Dermis blood vessel endothelial cell (primary cell): ENCODE measurements at places on chromosomes 3 and 15. TPM values are rescaled to one million over a fixed set of nuclear protein-coding genes. Genes with fewer than 3 reads are reported as not detected.

Gene LMAN1L
- total RNA-seq = not detected in 2 replicates

Gene APOD
- total RNA-seq = 16.2 and 27.1 TPM in 2 replicates

Gene REC114
- not detected in 2 replicates for total RNA-seq

Gene OR5K2
- not detected in 2 replicates for total RNA-seq

Gene ELL3
- total RNA-seq = 2.9 and 5.4 TPM in 2 replicates

Gene PAQR5
- under 0.01 TPM in 1 of 2 replicates, not detected in the other for total RNA-seq

Gene CPN2
- not detected in 2 replicates for total RNA-seq

Gene MORC1
- total RNA-seq = not detected in 2 replicates

Gene MTHFS
- 8.7 and 13.1 TPM in 2 replicates for total RNA-seq

Gene SSUH2
- total RNA-seq = not detected in 2 replicates

DNA sequence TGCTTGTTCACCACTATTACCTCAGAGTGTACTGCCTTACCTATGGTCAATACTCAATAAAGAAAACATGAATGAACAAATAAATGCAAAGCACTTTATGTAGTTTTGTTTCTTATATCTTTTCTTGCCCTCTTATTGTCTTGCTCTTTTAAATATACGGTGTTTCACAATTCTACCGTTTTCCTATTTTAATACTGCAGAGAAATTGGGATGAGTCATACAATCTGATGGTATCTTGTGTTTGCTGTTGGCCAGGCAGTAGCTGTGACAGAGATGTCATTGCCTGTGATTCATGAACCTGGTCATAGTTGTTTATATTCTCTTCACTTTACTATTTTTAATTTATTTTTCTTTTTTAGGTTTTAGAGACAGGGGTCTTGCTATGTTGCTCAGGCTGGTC, 48.3 kb downstream of the SERP1 start:
- DNase-seq = peak; percentile 39

- peak; percentile 98 for DNase-seq
Measured at GRCh38 chr3:159763011-159763601, 225.5 kb upstream of the IL12A start.

DNA sequence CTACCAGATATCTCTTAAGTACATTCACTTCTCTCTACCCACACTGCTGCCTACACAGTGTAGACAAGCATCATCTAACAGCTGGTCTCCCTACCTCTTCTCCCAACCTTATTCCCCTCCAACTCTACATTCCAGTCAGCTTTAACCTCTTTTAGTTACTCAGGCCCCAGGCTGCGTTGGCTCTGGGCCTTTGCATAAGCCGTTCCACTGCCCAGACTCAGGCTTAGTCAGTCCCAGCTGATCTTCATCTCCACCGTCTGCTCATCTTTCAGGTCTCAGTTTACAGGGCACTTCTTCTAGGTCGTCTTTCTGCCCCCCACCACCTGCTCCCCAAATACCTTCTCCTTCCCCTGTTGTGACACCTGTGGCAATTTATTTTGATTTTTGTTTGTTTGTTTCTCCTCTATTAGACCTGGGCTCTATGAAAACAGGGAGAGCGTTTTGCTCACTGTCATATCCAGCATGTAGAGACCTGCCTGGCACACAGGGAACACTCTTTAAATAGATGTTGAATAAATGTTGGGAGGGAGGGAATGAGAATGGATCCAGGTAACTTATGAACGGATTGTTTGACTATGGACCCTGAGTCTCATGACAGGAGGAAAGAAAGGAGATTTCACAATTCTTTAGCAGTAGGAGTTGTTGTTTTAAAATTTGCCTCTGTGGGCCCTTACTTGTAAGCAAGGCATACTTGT, 11.1 kb downstream of the SLC27A2 start:
- no peak for DNase-seq

GRCh38 chr15:48984811-48985352, 21.2 kb upstream of the SHC4 start:
- DNase-seq = no peak

GRCh38 chr15:88048237-88048636, 208.3 kb downstream of the NTRK3 start:
- no peak for DNase-seq

GRCh38 chr15:54789376-54789775, 407.4 kb downstream of the RSL24D1 start:
- DNase-seq = no peak

- DNase-seq = no peak
Measured at GRCh38 chr15:42315521-42315920, 42.3 kb upstream of the TMEM87A start.

- DNase-seq = no peak
Measured at GRCh38 chr3:46830801-46831200, 32.4 kb downstream of the MYL3 start.

- DNase-seq = no peak
Measured at GRCh38 chr3:107264888-107265287, 112.4 kb upstream of the CCDC54 start.

GRCh38 chr3:10703875-10704274, 112.2 kb upstream of the SLC6A11 start:
- DNase-seq = peak; percentile 17

DNA sequence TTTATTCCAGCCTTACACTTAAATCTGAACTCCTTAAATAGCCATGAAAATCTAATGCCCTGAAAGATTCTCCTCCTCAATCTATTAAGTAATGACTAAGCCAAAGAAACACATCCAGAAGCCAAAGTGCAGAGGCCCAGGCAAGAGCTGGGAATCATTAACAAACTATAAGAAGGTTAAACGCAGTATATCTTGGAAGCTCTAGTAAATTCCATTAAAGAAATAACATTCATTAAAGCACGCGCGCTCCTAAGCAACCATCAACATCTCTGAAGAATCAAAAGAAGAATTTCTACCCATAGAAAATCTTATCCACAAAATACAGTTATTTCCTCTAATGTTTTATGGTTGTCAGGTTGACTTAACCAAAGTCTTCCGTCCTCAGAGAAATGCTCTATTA, 29.5 kb downstream of the MB21D2 start:
- no peak for DNase-seq

DNA sequence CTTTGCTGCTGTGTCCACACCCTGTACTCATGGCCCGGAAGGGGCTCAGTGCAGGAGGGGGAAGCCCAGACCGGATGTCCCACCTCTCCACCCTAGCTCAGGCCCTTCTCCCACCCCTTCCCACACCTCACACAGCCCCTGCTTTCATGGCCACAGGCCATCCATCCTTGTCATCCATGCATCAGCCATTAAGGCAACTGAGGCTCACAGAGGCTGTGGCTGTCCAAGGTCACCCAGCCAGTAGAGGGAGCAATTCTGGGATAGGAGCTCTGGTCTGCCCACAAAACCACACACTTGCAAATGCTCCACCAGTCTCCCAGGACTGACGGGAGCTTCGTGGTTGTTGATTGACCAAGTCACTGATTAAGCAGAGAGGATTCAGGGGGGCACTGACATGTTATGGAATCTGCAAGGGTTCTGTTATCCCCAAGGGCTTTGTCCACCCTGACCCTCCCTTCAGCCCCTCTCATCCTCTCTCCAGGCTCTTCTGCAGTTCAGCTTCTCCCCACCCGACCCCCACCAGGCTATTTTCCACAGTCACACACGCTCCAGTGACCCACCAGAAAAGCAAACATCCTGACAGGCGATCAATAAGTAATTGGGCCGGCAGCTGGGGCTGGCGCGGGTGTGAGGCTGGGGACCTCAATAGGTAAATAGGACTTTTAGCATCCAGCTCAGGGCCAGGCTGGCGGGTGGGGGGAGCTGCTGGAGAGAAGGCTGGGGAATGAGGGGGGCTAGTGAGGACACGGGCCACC, 15.1 kb downstream of the LINGO1 start:
- peak; percentile 53 for DNase-seq
